ENCODE measurements at places on chromosomes 3 and 15. TPM values are rescaled to one million over a fixed set of nuclear protein-coding genes. Genes with fewer than 3 reads are reported as not detected.

GRCh38 chr3:21013566-21013965, 737.4 kb downstream of the ZNF385D start:
- no peaks in the 10 kb centered on the region for H3K27me3 ChIP-seq
- DNase-seq = no peak
- H3K4me3 ChIP-seq = no peak overlapping the region
- no peak overlapping the region for H3K27ac ChIP-seq
- H3K4me1 ChIP-seq = no peaks in the 10 kb centered on the region
- H3K36me3 ChIP-seq = no peaks in the 10 kb centered on the region

DNA sequence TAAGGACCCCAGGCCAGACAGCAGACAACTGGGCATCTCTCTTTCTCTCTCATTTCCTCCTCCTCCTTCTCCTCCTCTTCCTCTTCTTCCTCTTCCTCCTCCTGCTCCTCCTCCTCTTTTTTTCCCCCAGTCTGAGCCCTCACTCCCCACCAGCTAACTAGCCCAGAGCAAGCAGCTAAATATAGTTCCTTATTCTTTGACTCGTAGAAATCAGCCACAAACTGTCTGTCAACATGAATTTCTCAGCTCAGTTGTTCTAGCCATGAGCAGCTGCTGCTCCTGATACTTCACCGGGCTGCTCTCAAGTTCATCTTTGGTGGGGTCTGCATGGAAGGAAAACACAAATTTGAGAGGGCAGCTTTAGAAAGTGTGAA, 19.2 kb upstream of the LOXL1 start:
- no peaks in the 10 kb centered on the region for H3K4me1 ChIP-seq
- no peak overlapping the region for H3K4me3 ChIP-seq
- H3K36me3 ChIP-seq = no peaks in the 10 kb centered on the region
- H3K27me3 ChIP-seq = no peaks in the 10 kb centered on the region
- DNase-seq = no peak

DNA sequence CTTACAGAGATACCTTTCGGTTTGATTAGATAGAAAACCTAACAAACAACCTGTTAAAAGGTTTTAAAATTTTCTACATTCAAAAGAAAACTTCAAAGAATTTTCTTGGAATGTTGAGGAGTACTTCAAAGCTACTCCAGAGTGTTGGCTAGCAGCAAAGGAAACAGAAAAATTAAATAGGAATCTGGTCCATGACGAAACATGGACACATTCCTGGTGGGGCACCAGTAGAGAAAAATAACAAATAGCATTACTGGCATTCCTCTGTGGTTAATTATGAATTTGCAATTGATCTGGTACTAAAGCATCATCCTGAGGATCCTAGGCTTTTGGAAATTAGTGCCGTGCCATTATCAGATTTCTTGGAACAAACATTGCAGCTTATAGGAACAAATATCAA, 59.5 kb upstream of the DPPA4 start:
- no peak overlapping the region for H3K4me3 ChIP-seq
- DNase-seq = no peak
- no peak overlapping the region for H3K27ac ChIP-seq
- no peaks in the 10 kb centered on the region for H3K27me3 ChIP-seq
- H3K4me1 ChIP-seq = no peaks in the 10 kb centered on the region

- no peaks in the 10 kb centered on the region for H3K36me3 ChIP-seq
- H3K27me3 ChIP-seq = no peaks in the 10 kb centered on the region
- H3K27ac ChIP-seq = no peak overlapping the region
- H3K4me1 ChIP-seq = no peaks in the 10 kb centered on the region
- no peak for DNase-seq
- no peak overlapping the region for H3K4me3 ChIP-seq
Observed at GRCh38 chr3:64836097-64836496, 148.3 kb upstream of the ADAMTS9 start.

Gene SPATA12
- 0.30 TPM for total RNA-seq

Gene DNAH1
- 10.8 TPM for total RNA-seq

All from upper lobe of left lung (tissue), 6 donors.